Liver (tissue), 10 donors: ENCODE measurements at places on chromosomes 2 and 18. TPM values are rescaled to one million over a fixed set of nuclear protein-coding genes. Genes with fewer than 3 reads are reported as not detected.

Gene SGO2
- 0.88 TPM for polyA plus RNA-seq

Gene NOL4
- 0.15 TPM for polyA plus RNA-seq

Gene SERPINB2
- 0.02 TPM for polyA plus RNA-seq

Gene SERPINB3
- not detected for polyA plus RNA-seq

Gene CREG2
- not detected for polyA plus RNA-seq

Gene UGT1A9
- 62.3 TPM for polyA plus RNA-seq

Gene CFAP210
- 0.02 TPM for polyA plus RNA-seq

Gene GAL3ST2
- polyA plus RNA-seq = 0.03 TPM
